ENCODE measurements at places on chromosomes 1 and 21.

DNA sequence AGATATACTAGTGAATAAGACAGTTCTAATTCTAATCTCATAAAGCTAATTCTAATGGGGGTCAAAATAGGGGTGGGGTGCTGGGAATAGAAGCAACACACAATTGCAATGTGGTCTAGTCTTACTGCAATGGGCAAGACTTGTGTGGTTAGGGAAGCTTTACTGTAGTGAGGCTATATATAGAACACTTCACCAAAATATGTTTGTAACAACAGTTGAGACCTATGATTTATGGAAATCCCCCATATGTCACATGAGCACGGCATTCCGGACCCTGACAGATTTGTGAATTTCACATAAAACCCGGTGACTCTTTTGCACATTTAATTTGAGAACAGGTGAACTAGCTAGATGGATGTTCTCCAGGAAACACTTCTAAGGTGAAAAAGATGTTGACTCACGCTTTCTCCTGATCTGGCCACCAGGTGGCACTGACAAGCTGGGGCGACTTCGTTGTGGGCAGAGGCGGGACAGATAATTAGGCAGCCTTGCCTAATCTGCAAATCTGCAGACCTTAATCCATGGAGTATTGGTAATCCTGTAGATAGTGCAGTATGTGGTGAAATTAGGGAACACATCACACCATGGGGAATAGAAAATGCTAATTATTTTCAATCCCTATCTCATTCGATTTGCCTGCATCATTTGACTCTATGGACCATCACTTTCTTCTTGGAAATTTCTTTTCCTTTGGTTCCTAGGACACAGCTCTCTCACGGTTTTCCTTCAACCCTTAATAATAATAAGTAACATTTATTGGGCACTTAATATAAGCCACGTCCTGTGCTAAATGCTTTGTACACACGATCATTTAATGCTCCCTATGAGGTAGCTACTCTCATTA is 37.7 kb downstream of the KIAA0040 start:
- DNase-seq = peak; percentile 82

- peak; percentile 5 for DNase-seq
These were observed 3.3 kb upstream of the ELAVL4 start for GRCh38 chr1:50105433-50105832.

DNA sequence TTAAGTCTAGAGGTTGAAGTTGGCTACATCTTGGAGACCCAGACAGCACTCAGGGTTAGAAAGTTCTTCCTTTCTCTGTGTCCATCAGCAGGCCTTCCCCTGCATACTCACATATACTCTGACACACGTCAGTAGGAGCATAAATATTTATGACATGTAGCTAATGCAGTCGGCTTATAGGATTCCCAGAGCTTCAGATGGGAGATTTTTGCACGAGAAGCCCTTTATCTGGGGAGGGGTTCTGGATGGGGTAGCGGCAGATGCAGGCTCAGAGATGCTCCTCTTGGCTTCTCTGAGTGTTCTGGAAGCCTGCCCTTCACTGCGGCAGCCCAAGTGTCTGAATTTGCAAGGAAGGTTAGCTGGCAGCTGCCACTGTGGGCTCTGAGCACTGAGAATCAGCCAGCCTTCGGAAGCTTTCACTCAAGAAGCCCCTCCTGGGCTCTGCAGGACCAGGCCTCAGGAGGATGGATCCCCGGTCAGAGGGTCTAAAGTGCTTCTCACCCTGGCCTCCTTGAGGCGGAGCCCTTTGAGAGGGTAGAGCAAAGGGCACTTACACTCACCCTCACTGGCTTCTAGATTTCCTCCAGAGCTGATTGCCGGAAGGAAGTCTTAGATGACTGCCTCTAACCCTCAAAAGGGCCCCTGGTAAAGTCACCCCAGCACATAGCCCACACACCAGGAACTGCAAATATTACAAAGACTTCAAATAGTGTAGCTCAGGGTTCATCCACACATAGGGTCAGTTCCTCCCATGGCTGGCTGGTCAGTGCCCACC is 68.1 kb upstream of the NFASC start:
- peak; percentile 3 for DNase-seq

GRCh38 chr1:84757301-84757700 is 67.0 kb upstream of the SSX2IP start:
- DNase-seq = no peak

GRCh38 chr1:59138402-59138801 is 158.5 kb upstream of the FGGY start:
- peak; percentile 22 for DNase-seq

DNA sequence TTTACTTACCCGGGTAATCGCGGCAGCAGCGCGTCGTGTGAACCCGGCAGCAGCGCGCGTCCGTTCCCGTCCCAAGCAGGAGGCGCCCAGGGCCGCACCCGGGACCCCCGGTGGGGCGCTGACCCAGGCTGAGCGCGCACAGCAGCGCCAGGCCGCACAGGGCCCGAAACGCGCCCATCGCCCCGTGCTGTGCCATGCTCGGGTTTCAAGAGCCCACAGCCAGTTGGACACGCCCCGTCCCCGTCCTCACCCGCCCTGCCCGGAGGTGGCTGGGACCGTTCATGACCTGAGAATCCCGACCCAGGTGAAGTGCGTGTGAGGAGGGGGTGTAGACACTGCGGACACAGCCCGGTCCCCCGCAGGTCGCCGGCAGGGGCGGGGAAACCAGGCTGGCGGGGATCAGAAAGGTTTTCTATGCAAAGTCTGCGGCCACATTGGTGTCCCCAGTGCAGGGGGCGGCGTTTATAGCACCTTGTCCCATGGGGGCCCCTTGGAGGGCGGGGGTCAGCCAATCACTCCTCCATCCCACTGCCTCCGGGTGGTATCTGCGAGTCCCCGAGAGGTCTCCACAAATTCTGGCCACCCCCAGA is at the start of gene TNFRSF18:
TNFRSF18 (minus strand) TSS at position 217 of the 590 bp plus-strand sequence; CDS start at position 196, 21 bp downstream.
- DNase-seq = no peak

- DNase-seq = no peak
These were observed 131.4 kb upstream of the F3 start for GRCh38 chr1:94672934-94673333.

DNA sequence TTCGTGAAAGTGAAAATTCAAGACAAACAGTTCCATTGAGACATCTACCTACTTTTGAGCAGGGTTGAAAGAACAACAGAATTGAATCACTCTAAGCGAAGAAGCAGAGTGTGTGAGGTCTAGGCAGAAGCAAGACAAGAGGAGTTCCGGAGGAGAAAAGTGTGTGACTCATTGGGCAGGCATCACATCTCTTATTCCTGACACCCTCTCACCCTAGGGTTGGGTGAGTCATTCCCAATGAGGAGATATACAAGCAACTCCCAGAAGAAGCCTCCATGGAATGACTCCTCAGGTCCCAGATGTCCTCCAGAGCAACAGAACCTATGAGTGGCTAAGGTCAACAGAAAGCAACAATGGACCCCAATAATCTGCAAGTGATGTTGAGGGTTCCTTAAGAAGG is 138.1 kb downstream of the TPR start:
- DNase-seq = no peak

DNA sequence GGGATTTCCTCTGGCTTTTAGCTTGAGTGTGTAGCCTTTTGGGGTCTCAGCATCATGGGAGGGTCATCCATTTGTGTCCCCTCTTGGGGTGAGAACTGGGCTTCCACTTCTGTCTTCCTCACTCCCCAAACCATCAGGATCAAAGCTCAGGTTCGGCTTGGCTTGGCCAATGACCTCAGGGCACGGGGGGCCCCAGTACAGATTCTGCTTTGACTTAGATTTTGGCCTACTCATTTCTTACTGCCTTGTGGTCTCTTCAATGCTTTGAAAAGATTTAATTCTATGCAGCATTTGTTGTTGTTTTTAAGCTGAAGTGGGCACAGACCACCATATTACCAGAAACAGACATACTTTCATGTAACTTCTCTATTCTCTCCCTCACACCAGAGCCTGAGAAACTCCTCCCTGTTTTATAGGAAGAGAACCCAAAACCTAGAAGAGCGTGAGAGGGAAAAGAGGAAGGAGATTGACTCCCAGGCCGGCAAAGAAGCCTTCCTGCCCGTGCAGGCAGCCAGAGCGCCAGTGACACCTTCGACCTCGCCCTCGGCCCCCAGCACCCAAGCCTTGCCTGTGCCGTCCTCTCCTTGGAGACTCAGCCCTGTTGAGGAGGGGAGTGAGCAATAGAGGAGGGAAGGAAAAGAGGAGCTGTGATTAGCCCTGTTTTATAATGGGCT is 1.9 kb upstream of the S100A3 start:
- no peak for DNase-seq

DNA sequence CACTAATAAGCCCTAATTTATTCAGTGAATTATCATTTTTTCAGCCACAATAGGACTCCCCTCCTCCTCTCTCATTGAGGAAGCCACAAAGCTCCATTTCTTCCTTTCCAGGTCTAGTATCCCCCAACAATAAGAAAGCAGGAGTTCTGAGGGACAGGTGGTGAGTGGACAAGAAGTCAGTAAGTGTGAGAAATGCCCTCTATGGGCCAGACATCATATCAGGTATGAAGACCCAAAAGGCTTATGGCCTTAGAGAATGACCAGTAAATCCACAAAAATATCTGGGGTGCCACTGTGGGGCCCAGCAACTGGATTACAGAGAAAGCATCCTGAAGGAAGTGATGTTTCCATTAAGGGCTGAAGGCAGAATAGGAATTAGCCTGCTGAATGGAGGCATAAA is 175.7 kb downstream of the TRIM33 start:
- DNase-seq = no peak

GRCh38 chr1:243249214-243249613 is 5.9 kb downstream of the CEP170 start:
- no peak for DNase-seq

GRCh38 chr1:50333595-50333974 is 89.7 kb downstream of the DMRTA2 start:
- DNase-seq = peak; percentile 68

DNA sequence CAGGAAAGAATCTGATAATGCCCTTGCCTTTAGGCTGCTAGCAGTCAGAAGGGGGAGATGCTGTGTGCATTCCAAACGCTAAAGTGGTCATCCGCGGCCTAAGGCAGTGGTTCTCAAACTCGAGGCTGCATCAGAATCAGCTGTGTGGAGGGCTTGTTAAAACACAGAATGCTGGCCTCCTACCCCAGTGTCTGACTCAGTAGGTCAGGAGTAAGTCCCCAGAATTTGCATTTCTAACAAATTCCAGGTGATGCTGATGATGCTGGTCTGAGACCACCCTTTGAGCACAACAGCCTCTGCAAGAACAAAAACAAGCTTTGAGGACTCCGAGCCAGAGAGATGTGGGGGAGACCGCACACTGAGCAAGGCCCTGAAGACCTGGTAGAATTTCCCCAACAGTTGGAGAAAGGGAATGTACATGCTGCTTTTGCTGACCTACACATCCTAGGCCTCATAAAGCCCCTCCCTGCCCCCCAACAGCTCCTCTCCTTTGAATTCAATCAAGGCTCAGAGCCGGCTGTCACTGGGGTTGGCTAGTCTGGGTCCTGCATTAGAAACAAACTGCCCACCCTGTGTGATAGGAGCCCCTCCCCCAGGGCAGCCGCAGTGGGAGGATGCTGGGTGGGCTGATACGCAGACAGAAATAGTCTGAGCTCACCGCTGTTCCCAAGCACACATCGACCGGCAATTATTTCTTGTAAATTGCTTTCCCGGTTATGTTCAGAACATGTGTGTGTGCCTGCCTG is 27.1 kb downstream of the SHISAL2A start:
- no peak for DNase-seq

- no peak for DNase-seq
These were observed 78.3 kb downstream of the NUF2 start for GRCh38 chr1:163399976-163400601.

- DNase-seq = peak; percentile 79
These were observed 127.1 kb downstream of the MAST2 start for GRCh38 chr1:45930258-45931150.

GRCh38 chr1:29234471-29234870 is 1.9 kb upstream of the PTPRU start:
- DNase-seq = no peak

GRCh38 chr1:221097479-221098281 is 218.4 kb downstream of the HLX start:
- peak; percentile 68 for DNase-seq

DNA sequence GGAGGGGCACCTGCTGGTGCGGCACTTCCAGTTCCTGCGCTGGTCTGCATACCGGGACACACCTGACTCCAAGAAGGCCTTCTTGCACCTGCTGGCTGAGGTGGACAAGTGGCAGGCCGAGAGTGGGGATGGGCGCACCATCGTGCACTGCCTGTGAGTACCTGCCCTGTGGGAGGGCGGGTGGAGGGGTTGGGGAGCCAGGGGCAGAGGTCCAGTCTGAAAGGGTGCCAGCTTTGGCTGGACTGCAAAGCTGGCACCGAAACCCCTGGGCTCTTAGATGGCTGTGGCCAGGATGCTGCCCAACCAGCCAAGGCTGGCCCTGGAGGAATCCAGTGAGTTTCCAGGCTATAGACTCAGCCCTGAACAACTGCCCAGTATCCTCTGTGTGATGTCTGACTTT is 87.3 kb downstream of the PTPRU start:
- DNase-seq = no peak

DNA sequence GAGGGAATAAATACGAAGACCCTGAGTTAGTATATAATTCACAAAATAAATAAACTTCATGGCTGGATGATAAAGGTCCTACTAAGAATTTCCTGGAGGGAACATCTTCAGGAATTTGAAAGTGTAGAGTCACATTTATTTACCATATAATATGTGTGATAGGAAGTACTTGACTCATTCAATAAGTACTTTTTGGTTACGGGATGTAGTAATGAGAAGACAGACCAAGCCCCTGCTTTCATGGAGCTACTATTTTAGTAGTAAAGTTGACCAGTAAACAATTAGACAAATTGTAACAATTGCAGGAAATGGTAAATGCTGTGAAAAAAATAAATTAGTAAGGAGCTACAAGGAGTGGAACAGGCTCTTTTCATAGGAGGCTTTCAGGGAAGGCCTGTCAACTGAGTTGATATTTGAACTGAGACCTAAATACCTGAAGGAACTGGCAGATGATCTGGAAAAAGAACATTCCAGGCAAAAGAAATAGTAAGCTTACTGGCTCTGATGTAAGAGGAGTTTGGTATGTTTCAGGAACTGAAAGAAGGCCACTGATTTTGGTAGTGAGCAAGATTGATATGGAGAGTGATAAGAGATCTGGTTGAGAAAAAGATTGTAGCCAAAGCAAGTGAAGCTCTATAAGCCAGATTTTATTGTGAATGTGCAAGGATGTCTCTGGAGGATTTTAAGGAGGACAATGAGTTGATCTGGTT is 36.2 kb downstream of the CAMSAP2 start:
- DNase-seq = no peak

DNA sequence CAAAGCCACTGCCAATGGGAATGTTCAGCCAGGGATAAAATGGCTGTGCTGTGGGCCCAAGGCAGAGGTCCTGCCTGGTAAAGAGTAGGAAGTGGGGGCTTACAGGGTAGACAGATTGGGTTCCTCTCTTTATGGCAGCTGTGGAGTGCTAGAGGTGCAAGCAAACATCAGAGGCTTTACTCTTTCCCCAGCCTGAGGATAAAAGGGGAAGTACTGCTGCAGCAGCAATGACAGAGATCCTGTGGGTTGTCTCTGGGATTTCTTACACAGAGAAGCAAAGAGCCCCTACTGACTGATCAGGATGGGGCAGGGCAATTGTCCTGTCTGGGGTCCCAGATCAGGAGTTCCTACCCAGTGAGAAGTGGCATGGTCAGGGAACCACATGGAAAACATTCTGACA is 54.2 kb downstream of the DRAM2 start:
- DNase-seq = no peak

- no peak for DNase-seq
These were observed 24.1 kb upstream of the ARF1 start for GRCh38 chr1:228058172-228058948.
